ENCODE measurements at places on chromosomes 16 and 17.
A peak's percentile ranks its signal among the peaks of the same experiment; 100 is the strongest.

GRCh38 chr16:74999609-75000480 lies 1.0 kb downstream of the ZNRF1 start:
- DNase-seq, result no peak

GRCh38 chr16:67775273-67775672 lies 31.1 kb downstream of the RANBP10 start:
- DNase-seq, result no peak

DNA sequence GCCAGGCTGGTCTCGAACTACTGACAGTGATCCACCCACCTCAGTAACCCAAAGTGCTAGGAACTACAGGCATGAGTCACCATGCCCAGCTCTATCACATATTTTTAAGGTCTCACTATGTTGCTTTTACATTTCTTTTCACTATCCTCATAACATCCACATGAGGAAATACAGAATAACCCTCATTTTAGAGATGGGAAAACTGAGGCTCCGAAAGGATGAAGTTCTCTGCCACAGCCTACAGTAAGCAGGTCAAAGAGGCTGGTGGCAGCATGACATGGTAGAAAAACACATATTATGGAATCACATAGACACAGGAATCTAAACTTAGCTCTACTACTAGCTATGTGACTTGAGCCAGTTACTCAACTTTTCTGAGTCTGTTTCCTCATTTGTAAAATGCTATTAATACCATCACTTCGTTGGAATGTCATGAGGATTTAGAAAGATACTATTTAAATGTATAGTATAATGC lies 32.2 kb downstream of the APPBP2 start:
- DNase-seq, result no peak

- peak; percentile 27 for DNase-seq
Observed at GRCh38 chr17:19706791-19707727, 9.3 kb downstream of the SLC47A2 start.

DNA sequence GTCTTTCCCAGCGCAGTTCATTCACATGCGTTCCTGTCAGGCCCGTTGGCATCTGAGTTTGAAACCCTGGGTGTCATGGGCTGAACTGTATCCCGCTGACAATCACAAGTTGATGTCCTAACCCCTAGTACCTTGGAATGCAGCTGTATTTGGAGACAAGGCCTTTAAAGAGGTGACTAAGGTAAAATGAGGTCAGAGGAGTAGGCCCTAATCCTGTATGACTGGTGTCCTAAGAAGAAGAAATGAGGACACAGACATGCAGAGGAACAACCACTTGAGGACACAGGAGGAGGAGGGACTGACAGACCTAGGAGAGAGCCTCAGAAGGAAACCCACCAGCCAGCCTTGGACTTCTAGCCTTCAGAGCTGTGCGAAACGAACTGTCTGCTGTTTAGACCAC lies 33.1 kb downstream of the TRPV2 start:
- DNase-seq, result no peak

GRCh38 chr16:901715-902601 lies 68.8 kb downstream of the LMF1 start:
- no peak for DNase-seq

GRCh38 chr17:37124821-37125173 lies 176.0 kb downstream of the AATF start:
- DNase-seq, result no peak

GRCh38 chr17:49603720-49604119 lies 28.0 kb downstream of the NXPH3 start:
- no peak for DNase-seq

- DNase-seq, result no peak
Observed at GRCh38 chr16:82040296-82040695, 5.2 kb downstream of the HSD17B2 start.

DNA sequence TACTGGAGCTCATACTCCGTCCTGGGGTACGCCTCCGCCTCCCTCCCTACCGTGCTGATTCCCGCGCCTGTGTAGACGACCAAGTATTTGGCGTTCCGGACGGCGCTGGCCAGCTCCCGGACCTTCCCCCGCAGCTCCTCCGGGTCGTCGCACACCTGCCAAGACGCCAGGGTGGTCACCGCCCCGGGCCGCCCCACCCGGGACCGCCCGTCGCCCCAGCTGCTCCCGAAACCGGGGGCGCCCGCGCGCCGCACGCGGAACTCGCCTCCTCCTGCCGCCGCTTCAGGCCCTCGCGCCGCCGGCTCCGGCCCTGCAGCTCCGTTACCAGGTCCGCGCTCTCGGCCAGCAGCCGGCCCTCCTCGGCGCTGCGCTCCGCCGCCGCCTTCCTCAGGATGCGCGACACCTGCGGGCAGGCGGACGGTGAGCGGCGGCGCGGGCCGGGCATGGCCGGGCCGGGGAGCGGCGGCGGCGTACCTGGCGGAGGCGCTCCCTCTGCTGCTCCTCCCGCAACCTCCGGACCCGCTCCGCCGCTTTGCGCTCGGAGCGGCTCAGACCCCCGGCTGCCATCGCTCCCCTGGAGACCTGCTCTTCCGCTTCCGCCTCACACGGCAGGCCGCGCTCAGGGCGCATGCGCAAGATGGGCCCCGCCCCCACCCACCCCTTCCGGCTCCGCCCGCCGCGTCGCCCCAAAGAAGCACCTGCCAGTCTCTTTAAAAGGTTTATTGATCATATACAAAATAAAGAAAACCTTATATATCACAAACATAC lies at the start of gene SIRT7:
Gene SIRT7, minus strand, starts transcription at position 612 of the 768 bp plus-strand sequence. Its CDS starts 45 bp downstream, at position 567.
- DNase-seq, result peak; percentile 67

GRCh38 chr17:43367737-43368242 lies 31.0 kb upstream of the ARL4D start:
- DNase-seq, result peak; percentile 95

DNA sequence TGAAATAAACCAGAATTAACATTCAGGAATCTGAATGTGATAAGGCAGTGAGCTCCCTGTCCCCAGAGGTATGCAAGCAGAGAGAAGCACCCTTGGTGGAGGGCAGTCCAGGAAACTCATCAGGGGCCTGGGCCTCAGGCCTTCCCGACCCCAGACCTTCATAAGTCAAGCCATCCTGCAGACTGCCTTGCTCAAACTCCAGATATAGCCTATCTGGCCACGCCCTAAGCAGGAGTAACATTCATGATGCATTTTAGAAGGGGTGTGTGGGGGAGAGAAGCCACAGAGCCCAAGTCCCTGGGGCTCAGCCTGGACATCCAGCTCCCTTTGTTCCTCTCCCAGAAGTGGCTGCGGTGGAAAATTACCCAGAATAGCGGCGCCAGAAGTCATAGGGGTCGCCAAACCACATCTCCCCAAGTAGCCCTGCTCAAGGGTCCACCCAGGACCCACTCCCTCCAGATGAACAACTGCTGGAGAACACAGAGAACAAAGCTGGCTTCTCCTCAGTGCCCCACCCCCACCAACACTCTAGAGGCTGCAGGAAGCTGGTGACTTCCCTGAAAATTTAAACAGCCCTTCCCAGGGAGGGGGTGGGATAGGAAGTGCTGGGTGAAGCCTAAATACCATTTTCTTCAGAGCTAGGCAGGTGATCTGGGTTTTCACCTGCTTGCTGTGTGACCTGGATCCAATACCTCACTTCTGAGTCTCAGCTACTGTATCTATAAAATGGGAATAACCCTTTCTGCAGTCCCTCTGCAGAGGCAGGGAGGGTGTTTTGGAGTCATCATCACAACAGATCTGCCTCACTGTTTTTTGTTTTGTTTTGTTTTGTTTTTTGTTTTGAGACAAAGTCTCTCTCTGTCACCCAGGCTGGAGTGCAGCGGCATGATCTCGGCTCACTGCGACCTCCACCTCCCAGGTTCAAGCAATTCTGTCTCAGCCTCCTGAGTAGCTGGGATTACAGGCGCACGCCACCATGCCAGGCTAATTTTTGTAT lies 1.5 kb upstream of the SREBF1 start:
- peak; percentile 60 for DNase-seq

DNA sequence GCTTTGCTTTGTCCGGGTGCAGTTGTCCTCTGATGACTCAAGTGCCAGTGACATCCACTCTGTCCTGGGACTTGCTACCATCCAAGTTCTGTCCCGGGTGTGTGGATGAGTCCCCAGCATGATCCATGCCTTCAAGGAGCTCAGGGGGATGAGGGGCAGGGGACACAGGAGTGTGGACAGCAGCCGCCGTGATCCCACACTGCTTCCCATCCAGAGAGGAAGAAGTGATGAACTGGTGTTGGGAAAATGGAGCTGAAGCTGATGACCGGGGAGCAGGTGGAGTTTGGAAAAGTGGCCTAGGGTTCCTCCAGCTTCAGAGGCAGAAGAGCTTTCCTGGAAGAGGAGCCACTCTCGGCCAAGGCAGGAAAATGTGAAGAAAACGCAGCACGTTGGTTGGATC lies 249.6 kb upstream of the TNRC6C start:
- DNase-seq, result no peak

GRCh38 chr17:76696763-76697701 lies 13.7 kb downstream of the MXRA7 start:
- DNase-seq, result no peak

- no peak for DNase-seq
Observed at GRCh38 chr16:73058221-73058615, 10.3 kb upstream of the ZFHX3 start.

DNA sequence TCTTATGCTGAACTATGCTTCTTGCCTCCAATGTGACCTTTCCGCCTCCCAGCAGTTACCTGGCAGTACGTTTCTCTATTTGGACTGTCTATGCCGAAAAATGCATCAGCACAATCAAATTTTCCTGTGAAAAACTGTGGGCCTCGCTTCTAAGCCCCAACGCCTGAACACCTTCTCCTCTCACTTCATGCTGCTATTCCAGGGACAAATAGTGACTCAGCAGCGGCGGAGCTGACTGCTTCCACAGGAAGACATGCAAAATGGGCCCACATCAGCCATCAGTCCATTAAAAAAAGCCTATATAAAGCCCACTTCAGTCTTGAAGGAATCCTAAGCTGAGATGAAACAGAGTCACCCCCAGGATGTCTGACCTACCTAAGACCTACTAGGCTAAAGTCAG lies 10.5 kb upstream of the PIP4K2B start:
- DNase-seq, result no peak

DNA sequence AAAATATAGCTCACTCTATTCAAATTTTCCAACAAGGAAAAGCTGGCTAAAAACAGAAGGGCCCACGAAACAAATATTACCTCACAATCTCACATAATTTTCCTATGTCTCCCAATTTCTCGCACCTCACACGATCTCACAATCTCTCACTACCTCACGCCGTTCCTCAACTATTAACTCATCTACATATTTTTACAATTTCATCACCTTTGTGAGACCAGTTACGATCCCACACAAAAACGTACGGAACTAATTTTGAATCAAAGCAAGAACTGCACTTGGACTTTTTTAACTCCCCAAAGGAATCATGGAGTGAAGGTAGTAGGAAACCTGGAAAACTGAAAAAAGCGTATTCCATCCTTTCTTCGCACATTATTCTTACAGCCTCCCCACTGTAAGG lies 1.1 kb downstream of the CBX1 start:
- DNase-seq, result no peak

DNA sequence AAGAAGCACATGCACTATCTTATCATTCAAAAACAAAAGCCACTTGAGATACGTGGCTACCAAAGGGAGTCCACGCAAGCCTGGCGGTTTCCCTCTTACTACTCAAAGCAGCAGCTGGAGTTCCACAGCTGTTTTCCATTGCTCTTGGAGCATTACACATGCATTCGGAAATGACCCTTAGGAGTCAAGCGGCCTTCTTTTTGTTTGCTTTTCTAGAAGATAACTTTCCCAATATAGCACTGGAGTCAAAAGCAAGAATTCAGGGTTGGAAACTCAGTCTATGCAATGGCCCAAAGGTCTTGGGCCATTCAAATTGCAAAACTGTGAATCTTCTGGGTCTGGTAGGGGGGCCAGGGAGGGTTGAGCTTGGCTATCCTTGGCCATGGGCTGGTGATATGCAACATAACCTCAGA lies 97.8 kb upstream of the MAF start:
- no peak for DNase-seq

DNA sequence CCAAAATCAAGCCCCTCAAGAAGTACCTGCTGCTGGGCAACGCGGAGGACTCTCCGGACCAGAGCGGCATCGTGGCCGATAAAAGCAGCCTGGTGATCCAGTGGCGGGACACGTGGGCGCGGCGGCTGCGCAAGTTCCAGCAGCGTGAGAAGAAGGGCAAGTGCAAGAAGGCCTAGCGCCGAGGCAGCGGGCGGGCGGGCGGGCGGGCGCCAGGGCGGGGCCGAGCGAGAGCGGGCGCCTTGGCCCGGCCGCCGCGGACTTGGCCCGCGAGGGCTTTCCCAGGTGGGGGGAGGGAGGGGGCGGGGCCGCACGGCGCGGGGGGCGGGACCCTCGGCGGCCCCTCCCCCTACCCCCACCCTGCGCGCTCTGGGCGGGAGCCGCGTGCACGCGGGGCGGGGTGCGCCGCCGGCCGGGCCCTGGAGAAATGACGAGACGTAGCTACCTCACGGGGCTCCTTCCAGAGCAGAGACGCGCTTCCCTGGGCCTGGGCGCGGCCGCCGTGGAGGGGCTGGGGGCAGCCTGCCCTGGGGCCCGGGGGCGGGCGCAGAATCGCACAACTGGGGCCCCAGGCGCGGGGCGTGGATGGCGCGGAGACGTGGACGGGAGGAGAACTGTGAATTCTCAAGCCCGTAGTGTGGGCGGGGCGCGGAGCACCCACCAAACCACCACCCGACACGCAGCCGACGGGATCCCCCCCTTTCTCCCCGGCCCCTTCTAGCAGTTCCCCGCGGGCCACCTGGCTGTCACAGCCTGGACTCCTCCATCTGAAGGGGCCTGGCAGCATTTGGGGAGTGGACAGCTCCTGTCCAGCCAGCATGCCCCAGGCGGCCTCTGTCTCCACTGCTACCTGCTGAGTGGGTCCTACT lies 218.7 kb downstream of the NTN1 start:
- no peak for DNase-seq

DNA sequence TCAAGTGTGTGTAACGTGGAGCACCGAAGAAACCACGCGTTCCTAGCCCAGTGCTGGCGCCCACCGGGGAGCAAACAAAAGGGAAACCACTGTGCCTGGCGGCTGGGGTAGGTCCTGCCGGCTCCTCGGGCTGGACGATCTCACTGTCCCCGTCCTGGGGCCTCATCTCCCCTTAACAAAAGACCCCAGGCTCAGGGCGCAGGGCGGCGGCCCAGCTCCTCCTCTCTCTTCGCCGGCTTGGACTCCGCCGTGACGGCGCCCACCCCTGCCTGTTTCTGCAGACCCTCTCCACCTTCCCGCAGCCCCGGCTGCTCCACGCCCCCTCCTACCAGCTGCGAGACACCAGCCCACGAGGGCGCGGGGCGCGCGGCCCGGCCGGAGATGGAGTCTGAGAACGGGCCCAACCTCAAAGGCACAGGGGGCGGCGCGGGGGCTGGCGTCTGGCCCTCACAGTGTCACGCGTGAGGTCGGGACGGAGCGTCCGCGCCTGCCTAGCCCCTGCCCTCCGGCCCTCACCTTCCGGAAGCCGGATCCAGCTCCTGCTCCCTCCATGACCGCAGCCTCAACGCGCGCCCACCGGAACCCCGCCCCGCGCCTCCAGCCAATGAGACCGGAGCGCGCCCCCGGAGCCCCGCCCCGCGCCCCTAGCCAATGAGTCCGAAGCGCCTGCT lies at the start of gene CENPX:
Gene CENPX, minus strand, starts transcription at position 569 of the 671 bp plus-strand sequence. Its CDS starts 17 bp downstream, at position 552.
- DNase-seq, result no peak

Data from SHP77 treated with DMSO at 0.1 percent for 48 hours (cell line).